ENCODE measurements at places on chromosomes 7 and 10. TPM values are rescaled to one million over a fixed set of nuclear protein-coding genes. Genes with fewer than 3 reads are reported as not detected.

The NKX1-2 gene
- not detected for total RNA-seq

GRCh38 chr7:80372415-80372814, 139.4 kb downstream of the GNAT3 start:
- no peak for DNase-seq

DNA sequence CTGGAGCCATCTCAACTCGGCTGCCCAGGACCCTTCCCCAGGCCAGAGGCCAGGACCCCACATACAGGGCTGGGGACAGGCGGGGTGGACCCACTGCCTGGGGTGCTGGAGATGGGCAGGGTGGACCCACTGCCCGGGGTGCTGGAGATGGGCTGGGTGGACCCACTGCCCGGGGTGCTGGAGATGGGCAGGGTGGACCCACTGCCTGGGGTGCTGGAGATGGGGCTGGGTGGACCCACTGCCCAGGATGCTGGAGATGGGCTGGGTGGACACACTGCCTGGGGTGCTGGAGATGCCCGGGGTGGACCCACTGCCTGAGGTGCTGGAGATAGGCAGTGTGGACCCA, 32.4 kb upstream of the FOXL3 start:
- no peak for DNase-seq

DNA sequence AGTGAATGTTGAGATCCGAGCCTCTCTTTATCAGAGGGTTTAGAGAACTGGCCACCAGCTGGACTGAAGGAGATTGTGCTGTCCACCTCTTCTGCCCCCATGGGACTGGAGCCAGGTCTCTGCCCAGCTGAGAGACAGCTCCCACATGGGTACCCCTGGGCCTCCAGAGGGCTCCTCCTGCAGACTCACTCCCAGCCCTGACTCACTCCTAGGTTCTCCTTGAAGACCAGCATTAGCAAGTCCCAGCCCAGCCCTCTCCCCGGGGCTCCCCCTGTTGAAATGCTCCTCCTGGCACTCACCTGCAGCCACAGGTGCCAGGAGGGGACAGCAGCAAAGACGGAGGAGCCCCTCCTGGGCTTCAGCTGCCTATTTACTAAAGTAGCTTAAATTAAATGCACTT, 126.9 kb downstream of the CXCL12 start:
- DNase-seq: no peak

Measured in right cardiac atrium (tissue), 5 donors.